ENCODE measurements at places on chromosomes 4 and X.

- H3K4me3 ChIP-seq = no peak overlapping the region
- DNase-seq = no peak
- H3K27ac ChIP-seq = no peak overlapping the region
- no peaks in the 10 kb centered on the region for H3K27me3 ChIP-seq
- no peaks in the 10 kb centered on the region for H3K4me1 ChIP-seq
Measured at GRCh38 chrX:16023790-16024734, 99.3 kb upstream of the GRPR start.

DNA sequence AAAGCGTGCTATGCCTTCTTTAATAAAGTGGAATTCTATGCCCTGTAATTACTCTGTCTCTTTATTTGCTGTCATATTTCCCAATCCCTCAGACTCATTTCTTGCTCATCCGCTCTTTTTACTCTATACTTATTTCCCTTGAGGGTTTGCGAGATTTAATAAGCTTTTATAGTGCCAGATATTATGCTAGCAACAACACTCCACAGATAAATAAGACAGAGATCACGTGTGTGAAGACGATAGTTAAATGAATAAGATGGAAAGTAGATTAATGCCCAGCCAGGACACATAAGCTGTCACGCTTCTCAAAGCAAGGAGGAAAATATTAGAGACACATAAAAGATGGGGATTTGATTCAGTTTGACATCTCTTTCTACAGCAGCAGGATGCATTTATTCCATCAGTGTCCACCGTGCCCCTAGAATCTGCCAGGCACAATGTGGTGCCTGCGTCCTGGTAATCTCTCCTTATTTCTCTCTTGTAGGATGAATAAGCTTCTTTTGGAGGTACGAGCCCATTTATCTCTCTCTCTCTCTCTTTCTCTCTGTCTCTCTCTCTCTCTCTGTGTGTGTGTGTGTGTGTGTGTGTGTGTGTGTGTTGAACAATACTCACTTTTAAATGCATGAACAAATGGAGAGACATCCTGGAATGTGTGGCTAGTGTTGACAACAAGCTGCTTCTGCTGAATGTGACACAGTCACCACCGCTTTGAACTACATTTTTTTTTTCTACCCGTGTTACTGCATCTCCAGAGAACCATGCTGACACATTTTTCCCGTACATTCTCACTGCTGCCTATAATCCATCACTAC, 48.2 kb downstream of the TMEM156 start:
- no peak overlapping the region for H3K4me3 ChIP-seq
- H3K27me3 ChIP-seq = no peaks in the 10 kb centered on the region
- no peaks in the 10 kb centered on the region for H3K4me1 ChIP-seq

- DNase-seq = no peak
- no peaks in the 10 kb centered on the region for H3K36me3 ChIP-seq
- no peaks in the 10 kb centered on the region for H3K4me1 ChIP-seq
- no peaks in the 10 kb centered on the region for H3K27me3 ChIP-seq
- H3K27ac ChIP-seq = no peak overlapping the region
Measured at GRCh38 chr4:30256116-30256832, 463.9 kb upstream of the PCDH7 start.

DNA sequence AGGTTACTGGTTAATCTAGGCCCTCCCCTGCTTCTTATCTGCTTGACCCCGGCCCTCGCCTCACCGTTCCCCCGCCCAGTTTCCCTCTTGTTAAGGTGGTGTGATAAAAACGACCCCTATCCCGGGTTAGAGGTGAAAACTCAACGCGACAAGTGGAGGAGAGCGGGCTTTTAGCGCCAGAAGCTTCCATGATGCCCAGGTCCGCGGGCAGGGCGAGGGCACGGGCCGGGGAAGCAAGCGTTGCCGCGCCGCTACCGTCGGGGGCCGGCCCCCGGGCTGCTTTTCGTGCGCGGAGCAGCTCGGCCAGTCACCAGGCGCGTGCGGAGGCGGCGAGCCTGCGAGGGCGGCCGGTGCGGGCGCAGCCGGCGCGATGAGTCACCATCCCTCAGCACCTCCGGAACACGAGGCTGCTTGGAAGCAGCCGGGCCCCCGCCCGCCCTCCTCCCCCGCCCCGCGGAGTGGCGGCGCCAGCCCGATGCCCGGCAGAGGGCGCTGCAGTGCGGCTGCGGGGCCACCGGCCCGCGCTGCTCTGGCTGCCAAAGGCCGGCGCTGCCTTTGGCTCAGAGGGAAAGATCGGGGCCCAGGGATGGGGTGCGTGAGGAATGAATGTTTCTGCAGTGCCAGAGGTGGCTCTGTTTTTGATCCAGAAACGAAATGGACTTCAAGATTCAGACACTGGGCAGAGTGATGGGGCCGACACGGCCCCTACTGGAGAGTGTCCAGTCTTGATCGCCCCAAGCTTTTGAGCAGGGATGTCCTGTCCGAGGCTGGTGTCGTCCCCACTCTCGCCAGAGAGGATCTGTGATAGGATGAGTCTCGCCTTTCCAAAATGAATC, 107.8 kb downstream of the NHSL2 start:
- H3K4me3 ChIP-seq = no peak overlapping the region
- H3K27me3 ChIP-seq = no peaks in the 10 kb centered on the region
- no peak overlapping the region for H3K27ac ChIP-seq
- DNase-seq = no peak
- H3K36me3 ChIP-seq = no peaks in the 10 kb centered on the region
- H3K4me1 ChIP-seq = no peaks in the 10 kb centered on the region

DNA sequence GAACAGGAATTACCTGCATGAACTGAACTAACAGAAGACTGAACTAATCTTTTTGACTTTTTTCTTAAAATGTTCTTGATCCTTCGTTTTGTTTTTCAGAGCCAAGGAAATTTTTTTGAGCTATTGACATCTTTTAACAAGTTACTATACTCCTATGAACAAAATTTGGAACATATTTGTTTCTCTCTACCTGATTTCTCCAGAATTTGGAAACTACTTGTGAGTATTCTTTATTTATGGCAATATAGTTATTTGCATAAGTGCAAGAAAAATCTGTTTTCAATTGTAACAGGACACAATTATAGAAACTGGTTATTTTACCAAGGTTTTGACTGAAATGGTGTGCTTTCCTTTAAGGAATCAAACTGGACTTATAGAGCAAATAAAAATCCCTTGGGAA, 89.5 kb upstream of the HPGD start:
- H3K36me3 ChIP-seq = no peaks in the 10 kb centered on the region
- no peaks in the 10 kb centered on the region for H3K4me1 ChIP-seq
- H3K27me3 ChIP-seq = no peaks in the 10 kb centered on the region
- no peak overlapping the region for H3K27ac ChIP-seq
- no peak for DNase-seq
- H3K4me3 ChIP-seq = no peak overlapping the region

- no peaks in the 10 kb centered on the region for H3K27me3 ChIP-seq
- H3K4me1 ChIP-seq = peaks cover 2% of the 10 kb centered on the region
- no peak overlapping the region for H3K27ac ChIP-seq
- DNase-seq = no peak
- H3K36me3 ChIP-seq = no peaks in the 10 kb centered on the region
Measured at GRCh38 chr4:8035371-8035780, 95.7 kb upstream of the AFAP1 start.
